ENCODE measurements at places on chromosomes 6 and 20.
A peak's percentile ranks its signal among the peaks of the same experiment; 100 is the strongest.

DNA sequence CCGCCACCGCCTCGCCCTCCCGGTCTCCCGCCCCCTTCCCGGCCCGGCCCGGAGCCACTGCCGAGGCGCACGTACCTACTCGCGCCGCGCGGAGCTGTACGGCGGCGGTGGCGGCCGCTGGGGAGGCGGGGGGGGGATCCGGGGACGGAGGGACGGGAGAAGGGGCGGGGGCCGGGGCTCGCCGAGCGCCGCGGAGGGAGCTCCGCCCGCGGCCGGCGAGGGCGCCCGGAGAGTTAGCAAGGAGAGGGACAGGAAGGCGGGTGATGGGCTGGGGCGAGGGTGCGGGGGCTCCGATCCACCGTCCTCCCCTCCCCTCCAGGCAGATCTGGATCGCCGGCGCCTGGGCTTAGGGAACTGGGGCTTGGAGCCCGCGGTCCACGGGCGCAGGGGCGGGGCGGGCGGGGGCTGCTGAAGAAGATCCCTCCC, 548 bp upstream of the TMEM74B start:
- no peak for DNase-seq

DNA sequence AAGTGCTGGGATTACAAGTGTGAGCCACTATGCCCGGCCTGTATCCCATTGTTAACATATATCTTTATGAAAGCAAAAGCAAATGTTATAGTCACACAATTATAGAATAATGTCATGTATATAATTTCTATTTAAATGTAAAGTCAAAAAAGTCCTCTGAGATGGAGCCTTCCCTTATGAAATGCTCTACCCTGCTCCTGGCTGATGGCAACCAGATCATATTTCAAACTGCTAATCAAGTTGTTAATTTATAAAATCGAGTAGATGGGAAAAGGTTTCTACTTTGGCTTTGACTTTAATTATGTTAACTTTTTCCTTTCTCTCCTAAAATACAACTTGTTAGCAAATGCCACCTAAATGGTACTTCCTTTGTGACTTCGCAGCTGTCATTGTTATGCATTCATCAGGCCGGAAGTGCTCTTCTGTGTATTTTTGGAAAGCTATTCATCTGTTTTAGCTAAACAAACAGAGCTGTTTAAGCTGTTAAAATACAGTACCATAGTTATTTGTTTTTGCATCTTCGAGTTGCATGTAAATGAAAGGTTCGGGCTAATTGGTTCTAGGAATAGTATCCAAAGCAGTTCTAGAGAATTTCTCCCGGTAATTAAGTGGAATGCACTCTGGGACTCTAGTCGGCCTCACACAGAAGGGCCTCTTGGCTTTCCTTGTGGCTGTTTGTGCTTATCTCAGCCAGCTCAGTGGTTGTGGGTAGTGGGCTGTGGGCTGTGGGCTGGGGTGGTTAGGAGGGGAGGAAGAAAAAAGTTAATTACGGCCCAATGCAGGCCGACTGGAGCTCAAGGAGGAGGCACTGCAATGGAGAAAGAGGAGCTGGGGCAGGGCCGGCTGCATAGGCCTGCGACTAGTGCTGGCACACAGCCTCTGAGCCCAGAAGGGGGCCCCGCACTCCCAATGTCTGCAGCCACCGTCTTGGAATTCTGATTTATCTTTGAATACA, 34.8 kb downstream of the SLC35D3 start:
- DNase-seq, result no peak

GRCh38 chr6:10385524-10386132, 29.2 kb downstream of the TFAP2A start:
- DNase-seq, result no peak

DNA sequence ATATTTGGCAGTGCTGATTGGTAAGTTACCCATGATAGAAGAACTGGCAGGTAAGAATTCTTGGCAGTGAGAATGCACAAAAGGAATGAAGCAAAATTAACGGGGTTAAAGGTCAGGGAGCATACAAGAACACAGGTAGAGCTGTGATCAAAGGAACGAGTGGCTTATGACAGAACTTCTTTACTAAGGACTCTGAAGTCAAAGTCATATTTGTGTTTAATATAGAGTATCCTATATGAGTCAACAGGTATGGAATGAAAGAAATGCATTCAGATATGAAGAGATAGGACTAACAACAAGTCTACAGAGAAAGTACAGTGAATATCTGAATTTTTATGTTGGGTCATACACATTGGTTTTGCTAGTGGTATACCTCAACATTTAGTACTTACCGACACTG, 209.0 kb upstream of the CITED2 start:
- no peak for DNase-seq

GRCh38 chr20:46789339-46790028, 80.0 kb downstream of the SLC2A10 start:
- no peak for DNase-seq

- DNase-seq, result no peak
These were observed 30.0 kb upstream of the PAQR8 start for GRCh38 chr6:52331793-52332457.

DNA sequence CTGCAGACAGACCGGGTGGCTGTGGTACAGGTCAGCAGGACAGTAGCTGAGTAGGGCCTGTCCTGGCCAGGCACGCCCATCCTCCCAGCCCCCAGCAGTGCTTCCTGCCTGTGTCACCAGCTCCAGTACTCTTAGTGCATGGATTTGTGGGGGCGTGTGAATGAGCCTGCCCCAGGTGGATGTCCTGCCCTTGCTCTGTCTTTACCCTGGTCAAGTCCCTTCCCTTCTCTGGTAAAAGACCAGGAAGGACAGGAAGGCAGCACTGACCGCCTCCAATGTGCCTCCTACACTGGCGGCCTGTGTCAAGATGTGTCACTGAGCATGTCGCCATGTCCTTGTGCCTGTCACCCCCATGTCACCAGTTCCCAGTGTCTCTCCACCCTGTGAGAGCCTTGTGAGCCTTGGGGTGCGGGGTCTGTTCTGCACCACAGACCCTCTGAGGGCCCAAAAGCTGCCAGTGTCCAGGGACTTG, 11.9 kb downstream of the TEAD3 start:
- no peak for DNase-seq

- DNase-seq, result no peak
These were observed 12.3 kb downstream of the TMEM14B start for GRCh38 chr6:10759884-10760329.

DNA sequence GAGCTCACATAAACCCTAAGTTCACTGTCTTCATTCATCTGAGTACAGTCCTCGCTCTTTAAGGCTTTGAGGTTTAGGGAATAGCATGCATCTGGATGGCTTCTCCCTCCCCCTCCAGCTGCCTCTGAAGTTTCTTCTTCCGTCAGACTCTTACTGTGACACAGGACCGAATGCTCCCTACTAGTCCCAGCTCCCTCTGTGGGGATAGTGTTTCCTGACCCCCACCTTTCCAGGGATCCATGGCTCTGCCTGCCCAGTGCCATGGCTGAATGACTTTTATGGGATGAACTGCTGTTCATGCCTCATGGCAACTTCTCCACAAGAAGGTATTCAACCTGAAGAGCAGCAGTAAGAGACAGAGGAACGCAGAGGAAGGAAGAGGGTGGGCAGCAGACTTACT, 79.8 kb upstream of the EMILIN3 start:
- DNase-seq, result no peak

DNA sequence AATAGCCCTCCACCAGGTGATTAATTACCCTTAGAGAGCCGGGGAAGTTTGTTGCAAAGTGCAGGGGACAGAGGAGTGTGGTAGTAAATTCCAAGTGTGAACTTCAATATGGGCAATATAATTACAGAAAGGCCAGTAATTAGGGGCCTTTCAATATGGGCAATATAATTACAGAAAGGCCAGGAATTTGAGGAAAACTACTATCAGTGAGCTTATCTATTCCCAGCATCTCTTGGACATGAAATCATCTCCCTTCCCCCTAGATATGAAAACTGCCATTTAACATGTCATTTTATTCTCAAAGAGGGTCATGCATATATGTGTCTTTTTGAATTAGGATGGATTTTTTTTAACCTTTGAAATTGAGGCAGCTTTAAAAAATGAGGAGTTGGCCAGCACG, 102.0 kb downstream of the FOXO3 start:
- no peak for DNase-seq

DNA sequence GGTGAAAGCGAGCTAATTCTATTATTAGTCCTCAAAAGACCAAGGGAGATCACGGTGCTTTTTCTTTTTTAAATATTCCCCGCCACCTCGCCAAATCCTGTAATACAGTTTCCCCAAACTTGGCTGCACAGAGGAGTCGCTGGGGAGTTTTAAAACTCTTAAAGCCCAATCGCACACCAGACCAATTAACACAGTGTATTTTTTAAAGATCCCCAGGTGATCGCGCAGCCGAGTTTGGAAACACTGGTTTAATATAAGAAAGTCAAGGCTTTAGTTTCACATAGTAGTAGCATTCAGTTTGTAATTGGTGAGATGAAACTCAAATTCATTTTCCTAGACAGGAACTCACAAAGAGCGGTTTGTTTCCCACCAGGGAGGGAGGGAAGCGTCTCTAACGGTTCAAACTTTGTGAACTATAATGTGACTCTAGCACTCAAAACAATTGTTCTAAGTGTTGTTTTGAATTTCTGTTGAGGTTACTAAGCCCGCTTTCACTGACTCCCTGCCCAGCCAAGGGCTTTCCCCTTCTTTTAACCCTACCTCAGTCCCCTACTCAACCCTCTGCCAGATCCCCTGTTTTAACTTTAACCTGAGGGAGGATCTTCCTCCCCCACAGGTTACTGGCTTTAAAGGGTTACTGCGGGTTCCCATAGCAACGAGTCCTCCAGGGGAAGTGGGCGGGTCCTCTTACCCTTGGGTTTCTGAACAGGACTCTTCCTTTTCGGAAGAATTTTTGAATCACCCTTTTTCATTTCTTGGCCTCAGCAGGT, 25.7 kb upstream of the BTBD3 start:
- peak; percentile 48 for DNase-seq

DNA sequence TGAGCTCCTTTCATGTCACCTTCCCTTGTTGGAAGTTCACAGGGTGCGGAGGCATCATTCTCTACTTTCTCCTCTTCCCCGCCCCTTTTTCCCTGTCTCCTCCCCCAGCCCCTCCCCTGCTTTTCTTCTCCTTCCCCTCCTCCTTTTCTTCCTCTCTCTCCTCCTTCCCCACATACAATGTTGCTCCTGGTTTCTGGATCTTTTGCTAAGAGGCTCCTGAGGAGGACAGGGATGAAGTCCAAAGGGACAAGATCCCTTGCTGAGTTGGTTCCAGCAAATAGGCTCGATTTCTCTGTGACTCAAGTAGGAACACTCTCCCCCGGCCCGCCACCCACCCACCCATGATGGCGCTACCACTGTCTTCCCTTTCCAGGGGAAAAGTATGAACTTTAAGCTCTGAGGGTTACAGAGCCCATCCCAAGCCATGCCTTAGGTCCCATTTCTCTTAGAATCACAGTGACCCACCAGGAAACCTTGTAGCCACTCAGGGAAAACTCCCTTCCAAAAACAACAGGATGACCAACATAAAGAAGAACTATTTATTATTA, 852 bp upstream of the TFEB start:
- DNase-seq, result no peak

DNA sequence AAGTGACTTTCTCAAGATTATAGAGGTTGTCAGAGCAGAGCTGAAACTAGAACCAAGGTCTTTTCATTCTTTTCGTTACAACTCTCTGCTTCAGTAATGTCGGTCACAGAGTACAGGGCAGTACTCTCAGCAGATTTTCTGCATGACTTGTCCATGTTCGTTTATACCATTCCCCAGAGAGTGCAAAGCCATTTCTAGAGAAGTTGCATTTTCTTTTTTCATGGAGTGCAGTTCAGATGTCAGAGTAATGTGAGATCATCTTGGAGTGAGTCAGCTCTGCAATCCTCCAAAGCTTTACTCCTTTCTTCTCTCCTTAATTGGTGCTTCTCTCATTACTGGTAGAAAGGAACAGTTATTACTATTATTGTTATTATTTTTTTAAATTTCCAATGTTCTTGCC, 115.6 kb upstream of the B3GAT2 start:
- DNase-seq, result no peak

DNA sequence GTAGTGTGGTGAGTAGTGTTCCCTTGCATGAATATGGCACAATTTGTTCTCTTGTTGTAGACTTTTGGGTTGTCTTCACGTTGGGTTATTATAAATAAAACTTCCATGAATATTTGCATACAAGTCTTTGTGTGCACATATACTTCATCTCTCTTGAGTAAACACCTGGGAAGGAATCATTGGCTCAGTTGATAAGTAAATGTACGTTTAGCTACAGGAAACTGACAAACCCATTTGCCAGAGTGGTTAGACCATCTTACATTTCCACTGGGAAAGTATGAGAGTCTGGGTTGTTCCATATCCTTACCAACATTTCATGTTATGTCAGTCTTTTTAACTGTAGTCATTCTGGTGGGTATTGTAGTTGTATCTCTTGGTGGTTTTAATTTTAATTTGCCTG, 119.2 kb downstream of the SLX4IP start:
- no peak for DNase-seq

GRCh38 chr6:4371207-4371921, 236.0 kb upstream of the ECI2 start:
- no peak for DNase-seq

- DNase-seq, result peak; percentile 49
These were observed at the start of gene NT5E for GRCh38 chr6:85449818-85450759. NT5E (plus strand) TSS chr6:85450083; CDS start chr6:85450140, 57 bp downstream.

GRCh38 chr20:4130404-4131189, 115.2 kb upstream of the RNF24 start:
- no peak for DNase-seq

GRCh38 chr6:1759870-1760269, 150.2 kb downstream of the FOXC1 start:
- DNase-seq, result no peak

GRCh38 chr20:4011226-4011975, 4.0 kb downstream of the RNF24 start:
- no peak for DNase-seq

GRCh38 chr6:53300656-53301551, 47.8 kb downstream of the ELOVL5 start:
- DNase-seq, result peak; percentile 68

GRCh38 chr6:63307581-63308246, 12.1 kb downstream of the LGSN start:
- no peak for DNase-seq

GRCh38 chr6:164066335-164066734, 651.8 kb downstream of the QKI start:
- DNase-seq, result no peak

- DNase-seq, result no peak
These were observed 127.4 kb upstream of the AFDN start for GRCh38 chr6:167699141-167699931.

DNA sequence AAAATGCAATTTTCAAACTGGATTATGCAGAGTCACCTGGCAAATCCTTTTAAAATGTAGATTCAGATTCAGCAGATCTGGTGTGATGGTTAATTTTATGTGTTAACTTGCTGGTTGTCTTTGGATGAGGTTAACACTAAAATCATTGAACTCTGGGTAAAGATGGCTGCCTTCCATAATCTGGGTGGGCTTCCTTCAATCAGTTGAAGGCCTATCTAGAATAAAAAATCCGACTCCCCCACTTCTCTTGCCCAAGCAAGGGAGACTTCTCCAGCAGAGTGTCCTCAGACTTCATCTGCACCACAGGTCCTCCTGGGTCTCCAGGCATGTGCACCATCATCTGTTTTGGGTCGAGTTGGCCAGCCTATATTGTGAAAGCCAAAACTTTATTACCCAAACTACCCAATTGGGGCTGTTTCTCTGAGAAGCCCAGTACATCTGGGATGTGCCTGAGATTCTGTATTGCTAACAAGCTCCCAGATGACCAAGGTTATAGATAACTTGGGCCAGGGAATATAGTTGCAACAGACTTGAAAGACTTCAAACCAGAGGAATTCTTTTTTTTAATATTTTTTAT, 1.6 kb upstream of the SLC17A5 start:
- no peak for DNase-seq

Measured in putamen (tissue), 1 donor.